CD4-positive, alpha-beta T cell (primary cell): ENCODE measurements at places on chromosomes 1 and 21. TPM values are rescaled to one million over a fixed set of nuclear protein-coding genes. Genes with fewer than 3 reads are reported as not detected.

The CD101 gene
- 2.2 TPM for total RNA-seq

- peak; percentile 10 for DNase-seq
These were observed 31.7 kb downstream of the PRMT2 start for GRCh38 chr21:46666941-46667740.

- DNase-seq, result no peak
These were observed 14.0 kb upstream of the PEF1 start for GRCh38 chr1:31658721-31659120.

DNA sequence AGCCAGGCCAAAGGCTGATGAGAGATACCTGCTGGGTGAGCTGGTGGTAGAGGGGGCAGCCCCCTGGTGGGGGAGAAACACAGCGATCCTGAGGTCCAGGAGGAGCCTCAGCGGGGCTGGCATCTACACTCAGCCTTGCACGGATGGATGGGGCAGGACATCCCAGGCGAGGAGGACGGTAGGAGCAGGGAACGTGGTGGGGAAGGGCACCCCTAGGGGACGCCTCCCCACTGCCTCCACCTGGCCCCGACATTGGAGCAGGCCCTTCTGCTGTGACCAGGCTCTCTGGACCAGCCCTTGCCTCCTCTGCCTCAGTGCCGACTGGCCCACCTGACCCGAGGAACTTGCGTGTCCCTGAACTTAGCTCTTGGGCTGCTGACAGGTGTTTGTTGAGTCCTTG lies 6.4 kb upstream of the MMEL1 start:
- no peak for DNase-seq

The RGSL1 gene
- not detected for total RNA-seq

GRCh38 chr21:46018615-46019014 lies 37.0 kb downstream of the COL6A1 start:
- DNase-seq, result no peak

The RPTN gene
- not detected for total RNA-seq

- DNase-seq, result no peak
These were observed 19.6 kb upstream of the PLEKHG5 start for GRCh38 chr1:6511056-6511455.

GRCh38 chr1:211912038-211912437 lies 81.5 kb upstream of the LPGAT1 start:
- DNase-seq, result no peak

DNA sequence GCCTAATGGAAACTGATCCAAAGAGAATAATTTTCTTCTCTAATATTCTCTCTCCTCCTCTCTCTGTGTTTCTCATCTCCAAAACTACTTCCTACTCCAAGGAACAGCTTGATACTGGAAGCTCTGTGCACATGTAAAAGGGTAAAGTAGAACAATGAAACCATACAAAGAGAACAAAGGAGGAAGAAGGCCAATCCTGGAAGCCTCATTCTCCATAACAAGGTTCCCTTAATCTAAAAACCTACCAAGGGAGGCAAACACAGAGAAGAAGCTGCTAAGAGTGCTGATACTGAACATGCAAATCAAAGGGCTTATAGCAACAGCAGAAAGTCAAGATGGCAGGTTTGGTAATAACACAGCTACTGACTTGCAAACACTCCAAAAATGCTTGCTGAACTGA lies 44.4 kb downstream of the SIPA1L2 start:
- no peak for DNase-seq

GRCh38 chr21:33109574-33110339 lies 39.8 kb downstream of the OLIG1 start:
- peak; percentile 14 for DNase-seq

The PRMT2 gene
- total RNA-seq, result 101 TPM

GRCh38 chr1:204520834-204521709 lies 4.9 kb downstream of the MDM4 start:
- peak; percentile 52 for DNase-seq

GRCh38 chr21:39774227-39774626 lies 29.2 kb downstream of the IGSF5 start:
- DNase-seq, result no peak

DNA sequence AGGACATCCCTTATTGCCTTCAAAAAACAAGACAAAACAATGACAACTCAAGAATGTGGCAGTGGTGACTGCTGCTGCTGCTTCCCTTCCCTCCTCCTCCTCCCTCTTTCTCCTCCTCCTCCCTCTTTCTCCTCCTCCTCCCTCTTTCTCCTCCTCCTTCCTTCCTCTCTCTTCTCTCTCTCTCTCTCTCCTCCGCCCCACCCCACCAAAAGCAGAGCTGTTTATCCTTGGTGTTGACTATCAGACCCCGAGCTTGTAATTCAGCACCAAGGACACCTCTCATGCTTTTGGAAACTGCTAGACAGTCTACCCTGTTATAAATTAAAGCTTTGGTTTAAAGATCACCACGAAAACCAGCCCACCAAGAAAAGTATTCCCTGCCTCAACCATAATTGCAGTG lies 72.4 kb upstream of the IFNAR2 start:
- no peak for DNase-seq

- no peak for DNase-seq
These were observed 3.9 kb downstream of the CD53 start for GRCh38 chr1:110876748-110877341.

The ZNF697 gene
- 0.05 TPM for total RNA-seq

- no peak for DNase-seq
These were observed 8.0 kb downstream of the RGL1 start for GRCh38 chr1:183812686-183813569.

DNA sequence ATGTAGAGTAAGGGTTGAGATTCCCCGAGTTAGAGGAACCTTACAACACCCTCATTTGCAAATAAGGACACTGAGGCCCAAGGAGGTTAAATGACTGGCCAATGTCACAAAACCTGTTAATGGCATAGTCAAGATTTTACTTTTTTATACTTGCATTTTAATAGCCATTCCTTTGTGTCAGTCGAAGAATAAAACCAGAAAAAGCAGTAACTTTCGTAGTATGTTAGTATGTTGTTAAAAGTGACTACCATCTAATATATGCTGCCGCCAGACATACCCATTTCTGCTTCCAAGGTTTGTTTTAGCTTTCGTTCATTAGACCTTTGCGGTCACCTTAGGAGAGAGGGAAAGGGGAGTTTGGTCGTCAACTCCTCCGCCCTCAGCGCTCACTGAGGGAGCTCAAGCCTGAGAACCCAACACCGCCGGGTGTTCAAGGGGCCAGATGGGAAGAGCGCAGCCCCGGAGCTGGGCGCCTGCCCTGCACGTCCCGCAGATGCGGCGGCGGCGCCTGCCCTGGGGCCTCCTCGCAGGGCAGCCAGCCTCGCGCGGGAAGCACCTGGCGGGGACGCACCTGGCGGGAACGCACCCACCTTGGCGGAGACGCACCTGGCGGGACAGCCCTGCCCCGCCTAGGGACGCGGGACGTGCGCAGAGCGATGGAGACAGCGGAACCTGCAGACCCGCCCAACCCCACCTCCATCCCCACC lies 466 bp downstream of the VPS26C start:
- no peak for DNase-seq

The LRRC71 gene
- total RNA-seq, result not detected

GRCh38 chr1:35884934-35885333 lies 1.9 kb downstream of the AGO1 start:
- no peak for DNase-seq

DNA sequence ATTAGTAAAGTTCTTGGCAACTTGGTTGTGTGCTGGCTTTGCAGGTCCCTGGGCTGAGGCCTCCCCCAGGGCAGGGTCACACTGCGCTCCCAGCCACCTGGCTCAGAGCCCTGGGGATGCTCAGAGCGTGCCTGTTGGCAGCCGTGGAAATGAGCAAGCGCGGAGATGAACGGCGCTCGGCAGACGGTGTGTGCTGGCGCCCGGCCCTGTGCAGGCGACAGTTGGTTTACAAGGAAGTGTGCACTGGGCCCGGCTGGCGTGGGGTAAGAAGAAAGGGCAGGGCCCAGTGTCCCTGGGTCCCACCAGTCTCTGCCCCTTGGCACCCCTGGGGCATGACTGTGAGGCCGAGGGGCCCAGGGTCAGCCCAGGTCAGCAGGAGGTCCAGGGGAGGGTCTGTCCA lies 25.7 kb upstream of the PEX10 start:
- DNase-seq, result no peak

DNA sequence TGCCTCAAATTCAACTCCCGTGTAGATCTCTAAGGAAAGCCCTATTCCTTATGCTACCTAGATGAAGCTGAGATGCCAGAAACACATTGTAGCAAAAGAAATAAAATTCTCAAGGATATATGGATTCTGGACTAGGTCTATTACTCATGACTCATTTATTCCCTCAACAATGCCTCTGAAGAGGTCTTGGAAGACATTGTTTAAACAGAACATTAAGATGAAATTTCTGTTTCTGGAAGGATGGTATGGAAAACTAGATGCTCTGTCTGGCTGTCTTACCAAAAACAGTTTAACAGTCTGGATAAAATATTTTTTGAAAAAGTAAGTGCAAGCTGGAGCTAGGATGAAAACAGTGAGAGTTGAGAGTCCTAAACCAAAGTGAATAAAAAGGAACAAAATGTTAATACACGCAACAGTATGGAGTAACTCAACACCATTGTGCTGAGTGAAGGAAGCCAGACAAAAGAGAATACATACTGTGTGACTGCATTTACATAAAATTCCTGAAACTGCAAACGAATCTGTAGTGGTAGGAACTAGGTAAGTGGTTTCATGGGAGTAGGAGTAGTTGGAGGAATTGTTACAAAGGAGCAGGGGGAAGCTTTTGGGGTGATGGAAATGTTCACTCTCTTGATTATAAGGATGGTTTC lies 59.3 kb upstream of the GNG12 start:
- no peak for DNase-seq

GRCh38 chr1:210700511-210700910 lies 371.8 kb downstream of the HHAT start:
- no peak for DNase-seq

DNA sequence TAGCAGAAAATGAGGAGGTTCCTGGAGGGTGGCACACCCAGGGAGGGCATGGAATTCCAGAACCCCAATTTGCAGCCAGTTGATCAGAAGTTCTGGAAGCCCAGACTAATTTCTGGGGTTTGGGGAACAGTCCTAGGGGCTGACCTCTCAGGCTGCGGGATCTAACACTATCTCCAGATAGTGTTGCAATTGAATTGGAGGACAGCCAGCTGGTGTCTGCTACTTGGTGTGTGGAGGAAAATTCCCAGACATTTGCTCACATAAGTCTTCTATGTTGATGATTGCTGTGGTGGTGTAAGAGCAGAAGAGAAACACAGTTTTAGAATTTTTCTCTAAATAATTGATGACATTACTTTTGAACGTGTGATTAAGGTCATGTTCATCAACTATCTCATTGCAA lies 154.3 kb upstream of the RNPC3 start:
- no peak for DNase-seq

DNA sequence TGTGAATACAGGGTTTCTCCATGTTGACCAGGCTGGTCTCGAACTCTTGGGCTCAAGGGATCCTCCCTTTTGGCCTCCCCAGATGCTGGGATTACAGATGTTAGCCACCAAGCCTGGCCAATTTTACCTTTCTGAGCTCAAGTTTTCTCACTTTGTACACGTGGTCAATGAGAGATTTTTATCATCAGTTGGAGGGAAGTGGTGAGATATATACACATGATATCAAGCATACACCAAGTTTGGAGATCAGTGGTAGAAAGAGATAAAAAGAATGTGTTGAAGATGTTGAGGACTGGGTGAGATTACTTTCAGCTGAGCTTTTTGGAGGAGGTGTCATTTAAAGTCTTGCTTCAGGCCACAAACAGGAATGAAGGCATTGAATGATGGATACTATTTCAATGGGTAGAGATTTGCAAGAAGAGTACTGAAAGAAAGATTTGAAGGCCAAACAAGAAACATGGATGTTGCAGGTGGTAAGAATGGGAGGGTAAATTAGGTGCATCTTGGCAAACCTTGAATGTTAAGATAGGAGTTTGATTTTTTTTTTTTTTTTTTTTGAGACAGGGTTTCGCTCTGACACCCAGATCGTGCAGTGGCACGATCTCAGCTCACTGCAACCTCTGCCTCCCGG lies 3.0 kb upstream of the SESN2 start:
- no peak for DNase-seq

The ACTL8 gene
- total RNA-seq, result not detected

The ANGPTL3 gene
- total RNA-seq, result not detected
